ENCODE measurements at places on chromosomes 13 and 19. TPM values are rescaled to one million over a fixed set of nuclear protein-coding genes. Genes with fewer than 3 reads are reported as not detected.

DNA sequence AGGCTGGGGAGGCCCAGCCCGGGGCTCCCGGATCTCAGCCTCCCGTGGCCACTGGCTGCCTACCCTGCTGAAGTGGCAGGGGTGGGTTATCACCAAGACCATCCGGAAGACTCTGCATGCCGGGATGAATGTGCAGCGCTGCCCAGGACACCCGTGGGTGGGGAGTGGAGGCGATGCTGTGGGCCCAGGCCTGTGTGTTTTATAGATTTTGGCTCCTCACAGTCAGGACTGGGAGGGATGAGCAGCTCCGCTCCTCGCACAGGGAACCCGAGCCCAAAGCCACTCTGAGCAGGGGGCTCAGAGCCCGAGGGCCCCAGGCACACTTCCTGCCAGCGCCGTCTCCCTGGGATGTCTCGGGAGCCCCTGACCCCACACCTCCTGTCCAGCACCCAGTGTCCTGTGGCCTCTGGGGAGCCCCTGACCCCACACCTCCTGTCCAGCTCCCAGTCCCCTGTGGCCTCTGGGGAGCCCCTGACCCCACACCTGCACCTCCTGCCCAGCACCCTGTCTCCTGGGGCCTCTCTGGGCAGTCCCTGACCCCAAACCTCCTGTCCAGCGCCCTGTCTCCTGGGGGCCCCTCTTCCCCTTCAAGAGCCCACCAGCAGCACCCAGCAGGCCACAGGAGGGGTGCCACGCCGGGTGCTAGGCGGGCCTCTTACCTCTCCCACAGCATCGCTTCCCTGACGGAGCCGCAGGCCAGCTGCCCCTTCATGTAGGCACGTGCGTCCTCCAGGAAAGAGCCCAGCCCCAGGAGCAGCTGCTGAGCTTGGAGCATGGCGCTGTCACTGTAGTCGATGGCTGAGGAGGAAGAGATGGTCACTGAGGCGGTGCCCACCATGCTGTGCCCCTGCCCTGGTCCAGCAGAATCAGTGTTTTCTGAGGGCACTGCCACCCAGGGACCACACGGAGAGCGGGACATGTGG is 31.4 kb downstream of the NAXD start:
- H3K4me1 ChIP-seq = peaks cover 6% of the 10 kb centered on the region
- no peak overlapping the region for H3K27ac ChIP-seq
- H3K36me3 ChIP-seq = no peaks in the 10 kb centered on the region
- H3K27me3 ChIP-seq = no peaks in the 10 kb centered on the region
- H3K4me3 ChIP-seq = no peak overlapping the region

DNA sequence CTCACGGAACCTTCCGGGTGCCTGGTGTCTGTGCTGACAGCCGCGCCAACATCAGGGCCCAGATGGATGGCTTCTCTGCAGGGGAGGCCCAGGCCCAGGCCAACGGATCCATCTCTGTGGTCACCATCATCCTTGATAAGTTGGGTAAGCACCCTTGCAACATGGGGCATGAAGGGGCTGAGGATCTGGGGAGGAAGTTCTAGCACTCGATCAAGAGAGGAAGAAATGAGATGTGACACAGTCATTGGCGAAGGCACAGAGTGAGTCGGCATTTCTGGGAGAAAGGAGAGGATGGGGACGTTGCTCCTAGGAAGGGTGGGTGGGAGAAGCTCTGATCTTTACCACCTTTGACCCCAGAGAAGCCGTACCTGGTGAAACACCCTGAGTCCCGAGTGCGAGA is 4.4 kb downstream of the CILP2 start:
- peaks cover 29% of the 10 kb centered on the region for H3K27me3 ChIP-seq
- no peak overlapping the region for H3K27ac ChIP-seq
- no peaks in the 10 kb centered on the region for H3K36me3 ChIP-seq
- H3K4me1 ChIP-seq = peaks cover 5% of the 10 kb centered on the region
- no peak for DNase-seq
- H3K4me3 ChIP-seq = no peak overlapping the region

The C19orf73 gene
- 8.1 TPM for total RNA-seq

The CC2D1A gene
- 27.3 TPM for total RNA-seq

- no peaks in the 10 kb centered on the region for H3K4me1 ChIP-seq
- no peaks in the 10 kb centered on the region for H3K27me3 ChIP-seq
- no peak overlapping the region for H3K27ac ChIP-seq
- no peak overlapping the region for H3K4me3 ChIP-seq
- H3K36me3 ChIP-seq = no peaks in the 10 kb centered on the region
Observed at GRCh38 chr13:41413872-41414271, 43.5 kb upstream of the RGCC start.

DNA sequence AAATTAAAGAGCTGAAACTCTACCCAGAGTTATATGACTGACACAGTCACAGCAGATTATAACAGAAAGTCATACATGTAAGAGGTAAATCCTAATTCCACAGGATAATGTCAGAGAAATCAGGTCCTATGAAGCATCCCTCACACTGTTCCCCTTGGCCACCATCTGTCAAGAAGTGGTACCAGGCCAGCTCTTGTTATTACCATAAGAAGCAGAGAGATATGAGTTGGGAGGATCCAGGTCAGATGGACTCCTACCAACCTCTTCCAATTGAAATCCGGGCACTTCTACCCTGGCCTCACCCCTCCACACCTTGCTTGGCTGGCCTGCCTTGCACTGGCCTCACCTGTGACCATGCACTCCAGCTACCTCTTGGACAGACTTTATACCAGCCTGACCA is 353.2 kb downstream of the DNAJC15 start:
- H3K27ac ChIP-seq = no peak overlapping the region
- no peaks in the 10 kb centered on the region for H3K4me1 ChIP-seq
- H3K27me3 ChIP-seq = no peaks in the 10 kb centered on the region
- DNase-seq = no peak

- H3K27me3 ChIP-seq = no peaks in the 10 kb centered on the region
- no peak overlapping the region for H3K4me3 ChIP-seq
- no peak overlapping the region for H3K27ac ChIP-seq
- H3K4me1 ChIP-seq = no peaks in the 10 kb centered on the region
Observed at GRCh38 chr13:91902291-91902690, 503.9 kb downstream of the GPC5 start.

DNA sequence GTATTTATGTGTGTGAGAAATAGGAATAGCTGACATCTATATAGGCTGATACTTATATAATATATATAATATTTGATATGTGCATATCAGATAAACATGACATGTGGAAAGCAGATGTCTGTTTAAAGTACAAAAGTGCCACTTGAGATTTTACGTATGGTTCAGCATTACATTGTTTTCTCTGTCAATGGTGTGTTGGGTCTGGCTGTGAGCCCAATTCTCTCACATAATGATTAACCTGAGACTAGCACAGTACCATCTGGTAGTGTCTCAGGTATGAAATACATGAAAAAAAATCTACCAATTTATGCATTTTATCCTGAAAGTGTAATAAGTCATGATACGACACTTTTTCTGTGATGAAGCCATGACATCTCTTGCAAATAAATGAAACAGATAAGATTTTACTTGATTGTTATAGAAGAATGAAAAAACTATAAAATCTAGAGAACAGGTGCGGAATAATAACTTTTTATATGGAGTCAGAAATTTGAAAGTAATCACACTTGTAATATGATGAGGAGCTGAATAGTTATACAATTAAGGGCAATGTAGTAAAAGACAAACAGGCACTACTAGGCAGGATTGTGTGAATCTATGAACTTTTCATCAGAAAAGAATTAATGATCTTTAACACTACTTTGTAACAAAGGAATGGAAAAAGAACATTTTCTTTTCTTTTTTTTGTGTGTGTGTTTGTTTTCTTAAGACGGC is 1405.0 kb downstream of the OLFM4 start:
- no peaks in the 10 kb centered on the region for H3K27me3 ChIP-seq
- no peak for DNase-seq
- H3K4me1 ChIP-seq = no peaks in the 10 kb centered on the region
- no peak overlapping the region for H3K27ac ChIP-seq
- no peaks in the 10 kb centered on the region for H3K36me3 ChIP-seq

DNA sequence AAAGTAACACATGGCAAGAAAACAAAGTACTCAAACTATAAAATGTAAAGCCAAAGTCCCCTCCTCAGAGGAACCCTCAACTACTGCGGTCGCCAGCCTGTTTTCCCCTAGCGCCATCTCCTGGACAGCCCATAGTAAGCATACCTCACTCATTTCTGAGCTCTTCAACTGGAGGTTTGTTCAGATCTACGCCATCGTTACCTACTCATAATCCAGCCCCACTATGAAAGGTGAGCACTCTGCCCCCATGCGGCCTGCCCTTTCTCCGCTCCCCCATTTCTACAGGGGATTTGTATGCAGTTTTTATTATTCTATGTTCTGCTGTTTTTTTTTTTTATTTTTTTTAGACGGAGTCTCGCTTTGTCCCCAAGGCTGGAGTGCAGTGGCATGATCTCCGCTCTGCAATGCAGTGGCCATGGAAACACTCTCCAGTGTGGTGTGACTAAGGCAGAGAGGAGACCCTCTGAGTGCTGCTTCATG is 26.2 kb downstream of the OPA3 start:
- peak; percentile 93 for DNase-seq
- H3K4me1 ChIP-seq = peaks cover 7% of the 10 kb centered on the region
- H3K36me3 ChIP-seq = no peaks in the 10 kb centered on the region
- H3K27ac ChIP-seq = peak overlapping the region; percentile 12
- no peaks in the 10 kb centered on the region for H3K27me3 ChIP-seq

- no peak overlapping the region for H3K27ac ChIP-seq
- no peaks in the 10 kb centered on the region for H3K27me3 ChIP-seq
- H3K36me3 ChIP-seq = 0 out of 2 replicates have a peak, but pooled peaks cover 13% of the 10 kb centered on the region
- no peaks in the 10 kb centered on the region for H3K4me1 ChIP-seq
- no peak overlapping the region for H3K4me3 ChIP-seq
- no peak for DNase-seq
Observed at GRCh38 chr13:47945738-47946137, 55.3 kb downstream of the SUCLA2 start.

GRCh38 chr19:35213663-35214632 is 14.6 kb downstream of the FAM187B start:
- H3K4me3 ChIP-seq = no peak overlapping the region
- no peaks in the 10 kb centered on the region for H3K4me1 ChIP-seq
- no peaks in the 10 kb centered on the region for H3K27me3 ChIP-seq
- H3K27ac ChIP-seq = no peak overlapping the region

DNA sequence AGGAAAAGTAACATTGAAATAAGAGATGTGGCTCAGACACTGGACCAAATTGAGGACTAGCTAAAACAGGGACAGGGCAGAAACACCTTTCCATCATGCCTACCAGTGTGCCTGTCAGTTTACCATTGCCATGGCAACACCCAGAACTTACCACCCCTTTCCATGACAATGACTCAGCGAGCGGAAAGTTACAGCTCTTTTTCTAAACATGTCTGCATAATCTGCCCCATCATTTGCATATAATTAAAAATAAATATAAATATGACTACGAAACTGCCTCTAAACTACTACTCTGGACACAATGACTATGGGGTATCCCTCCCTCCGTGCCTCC is 96.0 kb downstream of the UBL3 start:
- no peaks in the 10 kb centered on the region for H3K27me3 ChIP-seq
- no peaks in the 10 kb centered on the region for H3K36me3 ChIP-seq
- H3K4me1 ChIP-seq = peaks cover 14% of the 10 kb centered on the region
- H3K4me3 ChIP-seq = no peak overlapping the region

GRCh38 chr13:109684824-109685202 is 101.6 kb downstream of the IRS2 start:
- no peak for DNase-seq
- H3K4me1 ChIP-seq = peaks cover 8% of the 10 kb centered on the region
- no peaks in the 10 kb centered on the region for H3K27me3 ChIP-seq

DNA sequence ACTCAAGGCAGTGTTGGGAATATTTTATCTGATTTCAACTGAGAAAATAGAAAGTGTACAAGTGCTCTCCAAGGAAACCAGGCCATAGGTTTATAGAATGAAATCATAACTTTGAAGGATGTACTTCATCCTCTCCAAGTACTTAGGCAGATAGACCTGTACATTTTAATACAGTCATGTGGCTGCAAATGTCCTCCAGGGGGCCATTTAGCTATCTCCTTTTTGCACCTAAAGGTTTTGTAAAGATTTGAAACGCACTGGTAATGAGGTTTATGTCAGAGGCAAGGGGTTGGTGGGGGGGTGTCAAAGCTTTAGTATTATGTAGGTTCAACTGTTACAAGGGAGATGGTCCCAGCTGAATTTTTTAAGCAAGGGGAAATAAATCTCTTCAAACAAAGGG is 364.4 kb downstream of the DCT start:
- peaks cover 13% of the 10 kb centered on the region for H3K4me1 ChIP-seq
- no peaks in the 10 kb centered on the region for H3K27me3 ChIP-seq
- DNase-seq = peak; percentile 19

DNA sequence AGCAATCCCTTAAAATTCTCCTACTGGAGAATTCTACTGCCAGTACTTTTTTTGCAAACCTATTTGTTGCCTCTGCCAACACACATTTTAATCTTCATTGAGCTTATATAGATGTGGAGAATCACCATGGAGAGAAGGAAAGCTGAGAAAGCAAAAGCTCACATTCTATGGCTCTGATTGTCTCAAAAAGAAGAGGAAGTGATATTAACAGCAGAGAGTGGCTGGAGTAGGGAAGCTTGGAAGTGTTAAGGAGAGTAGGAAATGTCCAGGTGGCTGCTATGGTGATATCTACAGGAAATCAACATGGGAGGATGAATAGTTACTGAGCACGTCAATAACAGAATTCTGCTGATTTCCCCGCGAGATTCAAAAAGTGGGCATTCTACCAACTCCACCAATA is 78.8 kb upstream of the TDRD3 start:
- no peak for DNase-seq
- H3K4me3 ChIP-seq = no peak overlapping the region
- no peaks in the 10 kb centered on the region for H3K36me3 ChIP-seq
- H3K27ac ChIP-seq = no peak overlapping the region
- H3K4me1 ChIP-seq = no peaks in the 10 kb centered on the region

DNA sequence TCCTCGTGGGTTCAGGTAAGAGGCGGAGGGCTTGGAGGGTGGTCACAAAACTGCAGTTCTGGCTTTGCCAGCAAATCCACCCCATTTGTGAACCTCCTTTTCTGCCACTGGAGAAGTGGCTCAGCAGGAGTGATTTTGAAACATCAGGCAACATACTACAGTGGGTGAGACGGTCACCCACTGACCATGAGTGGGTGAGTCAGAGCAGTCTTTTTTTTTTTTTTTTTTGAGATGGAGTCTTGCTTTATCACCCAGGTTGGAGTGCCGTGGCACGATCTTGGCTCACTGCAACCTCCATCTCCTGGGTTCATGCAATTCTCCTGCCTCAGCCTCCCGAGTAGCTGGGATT is 3.0 kb downstream of the TOMM40 start:
- H3K27me3 ChIP-seq = no peaks in the 10 kb centered on the region
- H3K4me1 ChIP-seq = peaks cover 9% of the 10 kb centered on the region
- H3K4me3 ChIP-seq = no peak overlapping the region
- peaks cover 43% of the 10 kb centered on the region for H3K36me3 ChIP-seq
- H3K27ac ChIP-seq = no peak overlapping the region
- no peak for DNase-seq

GRCh38 chr13:64130600-64130999 is 2715.0 kb upstream of the PCDH20 start:
- no peaks in the 10 kb centered on the region for H3K36me3 ChIP-seq
- H3K27ac ChIP-seq = no peak overlapping the region
- H3K27me3 ChIP-seq = no peaks in the 10 kb centered on the region
- H3K4me3 ChIP-seq = no peak overlapping the region
- H3K4me1 ChIP-seq = no peaks in the 10 kb centered on the region
